ENCODE measurements at places on chromosomes 7 and 10.

DNA sequence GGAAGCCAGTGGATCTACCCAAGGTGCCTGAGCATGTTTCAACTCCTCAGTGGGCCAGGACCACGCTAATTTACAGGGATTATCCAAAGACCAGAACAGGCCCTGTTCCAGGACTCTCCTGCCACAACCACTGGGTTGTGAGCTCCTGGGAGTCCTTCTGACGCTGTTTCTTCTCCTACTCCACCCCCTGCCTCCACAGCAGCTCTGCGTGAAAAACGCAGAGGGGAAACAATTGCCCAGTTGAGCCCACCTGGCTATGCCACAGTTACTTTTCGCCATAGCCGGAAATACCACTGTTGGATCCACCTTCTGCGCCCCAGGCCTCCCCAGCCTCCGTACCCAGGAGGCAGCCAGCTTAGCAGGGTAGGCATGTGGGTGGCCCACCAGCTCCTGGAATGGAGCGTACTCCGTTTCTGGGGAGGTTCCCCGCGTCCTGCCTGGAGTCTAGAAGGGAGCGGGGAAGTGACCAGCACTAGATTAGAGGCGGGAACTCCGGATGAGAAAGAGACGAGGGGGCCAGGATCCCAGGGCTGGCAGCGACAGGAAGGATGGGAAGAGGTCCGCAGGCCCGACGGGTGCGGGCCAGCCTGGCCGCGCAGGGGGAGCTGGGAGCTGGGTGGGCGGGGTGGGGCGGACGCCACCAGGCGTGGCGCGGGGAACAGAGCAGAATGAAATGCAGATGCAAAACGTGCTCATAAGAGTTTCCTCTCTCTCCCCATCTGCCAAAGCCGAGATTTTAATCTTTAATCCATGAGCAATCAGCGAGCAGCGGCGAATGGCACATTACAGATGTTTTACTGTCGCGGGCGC lies 32.1 kb upstream of the PAX2 start:
- DNase-seq = no peak

- no peak for DNase-seq
Observed at GRCh38 chr10:130707389-130707979, 571.3 kb downstream of the GLRX3 start.

- DNase-seq = no peak
Observed at GRCh38 chr7:77359599-77359998, 56.5 kb downstream of the GSAP start.

DNA sequence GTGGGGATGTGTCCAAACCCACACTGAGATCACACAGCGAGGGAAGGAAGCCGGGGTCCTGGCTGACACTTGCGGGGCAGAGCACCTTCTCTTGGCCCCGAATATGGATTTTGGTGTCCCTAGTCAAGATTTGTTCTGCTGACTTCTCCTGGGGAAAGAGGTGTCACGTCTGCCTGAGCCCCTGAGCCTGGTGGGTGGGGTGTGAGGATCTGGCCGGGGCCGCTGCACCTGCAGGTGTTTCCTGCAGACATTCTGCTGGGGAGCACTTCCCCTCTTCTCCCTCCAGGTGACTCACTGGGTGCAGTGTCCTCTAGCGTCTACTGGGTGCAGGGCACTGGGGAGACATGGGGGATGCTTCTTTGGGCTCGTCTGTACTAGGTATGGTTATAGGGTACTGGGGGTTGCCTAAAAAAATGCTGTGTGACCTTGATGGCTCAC lies 99.2 kb downstream of the GRK5 start:
- peak; percentile 61 for DNase-seq

Data from stimulated activated CD8-positive, alpha-beta memory T cell treated with anti-CD3 and anti-CD28 coated beads, Interleukin-15, amount 100 ng/mL, for 4 hours (primary cell).